ENCODE measurements at places on chromosomes 3 and 15. TPM values are rescaled to one million over a fixed set of nuclear protein-coding genes. Genes with fewer than 3 reads are reported as not detected.

SERPINI1 gene
- total RNA-seq: 1.6 TPM

DNA sequence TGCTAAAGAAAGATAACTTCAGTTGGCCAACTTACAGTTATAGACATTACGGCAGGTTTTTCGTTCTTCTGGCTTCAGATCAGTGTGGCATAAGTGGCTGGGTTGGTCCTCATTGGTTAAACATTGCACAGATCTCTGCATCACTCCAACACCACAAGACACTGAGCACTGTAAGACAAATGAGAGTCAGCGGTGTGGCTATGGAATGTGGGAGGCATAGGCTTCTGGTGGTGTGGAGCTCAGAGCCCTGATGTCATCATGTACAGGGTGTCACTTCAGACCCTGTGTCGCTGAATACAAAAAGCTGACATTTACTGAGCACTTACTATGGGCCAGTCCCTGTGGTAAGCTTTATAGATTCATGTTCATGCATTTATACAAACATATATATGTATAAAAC is 146.0 kb downstream of the ADAMTS9 start:
- DNase-seq: no peak

TADA3 gene
- total RNA-seq: 110 TPM

LRTM1 gene
- 0.16 TPM for total RNA-seq

DNA sequence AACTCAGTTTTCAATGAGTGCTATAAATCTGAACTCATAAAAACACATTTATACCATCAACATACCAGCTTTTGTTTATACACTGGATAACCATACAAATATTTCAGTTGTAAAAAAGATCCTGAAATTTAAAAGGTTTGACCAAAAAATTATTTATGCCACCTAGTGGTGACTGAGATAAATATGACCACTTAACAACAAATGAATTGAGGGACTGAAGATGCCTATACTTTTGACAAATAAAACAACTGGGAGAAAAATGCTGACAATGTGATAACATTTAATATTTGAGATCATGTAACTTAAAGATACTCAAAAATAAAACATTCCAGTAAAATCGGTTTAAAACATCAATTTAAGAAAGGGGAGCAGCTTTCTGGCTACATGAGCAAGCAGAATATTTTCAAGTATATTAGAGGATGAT is 30.4 kb downstream of the ATG3 start:
- DNase-seq: peak; percentile 41

AP3B2 gene
- total RNA-seq: not detected

GRCh38 chr3:105537371-105538080 is 170.8 kb downstream of the ALCAM start:
- DNase-seq: no peak
